Anterior cingulate cortex (tissue), 58 donors: ENCODE measurements at places on chromosomes 7 and 10.

GRCh38 chr7:120867932-120868331 lies 10.0 kb upstream of the TSPAN12 start:
- no peak for DNase-seq

DNA sequence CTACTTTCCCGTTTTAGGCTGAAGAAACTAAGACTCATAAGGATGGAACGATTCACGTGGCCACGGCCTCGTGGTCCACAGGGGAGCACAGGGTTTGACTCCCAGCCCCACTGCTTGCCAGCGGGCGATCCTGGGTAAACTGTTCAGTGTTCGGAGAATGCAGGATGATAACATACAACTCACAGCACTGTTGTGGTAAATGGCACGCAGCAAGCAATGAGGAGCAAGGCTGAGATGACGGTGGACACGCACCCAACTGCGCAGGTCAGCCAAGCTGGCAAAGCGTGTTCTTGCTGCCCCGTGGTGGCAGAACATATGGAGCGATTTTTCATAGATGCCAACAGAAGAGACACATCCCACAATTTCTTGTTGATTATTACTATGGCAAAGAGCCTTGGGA lies 272.7 kb downstream of the DNAJB6 start:
- no peak for DNase-seq

GRCh38 chr10:131249238-131249954 lies 62.1 kb downstream of the TCERG1L start:
- DNase-seq = no peak

GRCh38 chr10:119166564-119166963 lies 1.1 kb upstream of the SFXN4 start:
- DNase-seq = no peak

GRCh38 chr7:22142572-22142971 lies 196.9 kb upstream of the CDCA7L start:
- no peak for DNase-seq

DNA sequence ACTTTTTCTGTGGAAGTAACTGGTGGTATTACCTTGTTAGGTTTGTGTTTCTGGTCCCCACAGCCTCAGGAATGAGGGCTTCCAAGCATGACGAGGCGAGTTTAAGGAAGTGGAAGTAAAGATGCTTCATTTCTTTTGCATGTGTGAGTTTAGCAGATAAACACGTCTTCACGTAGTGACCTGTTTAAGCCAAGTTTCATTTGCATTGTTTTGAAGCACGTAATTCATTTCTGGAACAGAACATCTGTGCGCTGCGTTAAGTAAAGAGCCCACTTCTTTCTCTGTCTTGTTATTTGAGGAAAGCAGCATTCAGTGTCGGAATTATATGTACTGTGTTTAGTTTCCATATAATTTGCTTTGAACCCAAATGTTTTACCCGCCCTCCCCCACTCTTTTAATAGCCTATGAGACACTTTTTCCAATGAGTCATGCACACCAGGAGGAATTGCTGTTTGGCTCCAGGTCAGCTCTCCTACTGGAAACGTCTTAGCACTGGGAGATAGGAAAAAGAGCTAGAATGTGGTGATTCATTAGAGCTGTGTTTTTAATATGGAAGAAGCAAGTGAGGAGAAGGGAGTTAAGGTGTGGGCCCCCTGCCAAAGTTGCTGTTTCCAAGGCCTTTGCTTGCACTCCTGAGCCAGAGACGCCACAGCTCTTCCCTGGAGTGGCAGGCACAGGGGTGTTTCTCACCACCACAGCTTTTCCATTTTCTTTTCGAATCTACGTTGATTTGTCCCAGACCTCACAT lies 36.7 kb downstream of the BTBD16 start:
- no peak for DNase-seq

- no peak for DNase-seq
Measured at GRCh38 chr7:29401769-29402168, 161.9 kb upstream of the PRR15 start.

GRCh38 chr10:116470071-116470470 lies 42.4 kb downstream of the PNLIPRP3 start:
- no peak for DNase-seq

GRCh38 chr10:29482591-29483431 lies 152.0 kb downstream of the SVIL start:
- no peak for DNase-seq

DNA sequence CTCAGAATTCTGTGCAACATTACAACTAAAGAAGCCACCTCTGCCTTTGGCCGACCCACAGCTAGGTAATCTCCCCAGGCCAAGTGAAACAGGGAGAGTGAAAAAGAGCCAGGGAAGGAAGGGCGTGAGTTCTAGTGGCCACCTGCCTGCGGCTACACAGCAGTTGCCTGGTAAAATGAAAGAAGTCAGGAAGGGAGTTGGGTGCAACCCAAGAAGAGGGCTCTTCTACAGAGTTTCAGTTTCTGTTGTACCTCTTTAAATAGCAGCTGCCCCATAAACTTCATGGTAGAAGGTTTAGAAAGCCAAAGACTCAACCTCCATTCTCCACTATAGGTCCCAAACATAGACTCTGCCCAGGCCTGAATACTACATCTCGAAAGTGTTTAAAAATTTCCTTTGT lies 76.2 kb upstream of the TMEM168 start:
- no peak for DNase-seq

GRCh38 chr10:47140761-47141348 lies 159.1 kb upstream of the GDF10 start:
- DNase-seq = no peak

DNA sequence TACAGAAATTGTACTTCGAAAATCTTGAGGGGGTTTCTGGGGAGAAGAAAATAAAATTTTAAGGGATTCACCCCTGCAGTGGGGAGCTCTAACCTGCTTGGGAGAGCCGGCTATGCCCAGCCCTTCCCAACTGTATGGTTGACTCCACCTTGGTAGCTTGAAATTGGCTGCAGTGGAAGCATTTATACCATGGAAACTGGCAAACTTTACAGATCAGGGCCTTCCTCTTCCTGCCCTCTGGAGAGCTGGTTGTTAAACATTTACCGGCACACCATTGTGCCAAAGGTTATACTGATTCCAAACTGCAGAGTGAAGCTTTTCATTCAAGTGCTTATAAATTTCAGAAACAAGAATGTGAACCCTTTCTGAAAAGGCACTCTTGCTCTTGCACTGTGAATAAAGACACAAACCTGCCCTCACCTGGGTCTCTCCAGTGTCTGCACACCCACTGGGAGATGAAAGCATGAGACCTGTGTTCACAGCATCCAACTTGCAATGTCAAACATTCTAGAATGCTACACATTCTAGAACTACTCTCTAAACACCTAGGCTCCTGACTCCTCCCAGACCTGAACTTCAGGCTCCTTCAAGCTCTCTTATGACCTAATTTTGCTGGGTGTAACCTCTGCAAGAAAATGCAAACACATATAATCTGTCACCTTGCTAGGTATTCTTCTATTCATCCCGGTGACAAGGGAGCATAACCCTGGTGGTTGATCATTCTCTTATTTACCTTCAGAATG lies 44.7 kb downstream of the ABLIM1 start:
- no peak for DNase-seq

DNA sequence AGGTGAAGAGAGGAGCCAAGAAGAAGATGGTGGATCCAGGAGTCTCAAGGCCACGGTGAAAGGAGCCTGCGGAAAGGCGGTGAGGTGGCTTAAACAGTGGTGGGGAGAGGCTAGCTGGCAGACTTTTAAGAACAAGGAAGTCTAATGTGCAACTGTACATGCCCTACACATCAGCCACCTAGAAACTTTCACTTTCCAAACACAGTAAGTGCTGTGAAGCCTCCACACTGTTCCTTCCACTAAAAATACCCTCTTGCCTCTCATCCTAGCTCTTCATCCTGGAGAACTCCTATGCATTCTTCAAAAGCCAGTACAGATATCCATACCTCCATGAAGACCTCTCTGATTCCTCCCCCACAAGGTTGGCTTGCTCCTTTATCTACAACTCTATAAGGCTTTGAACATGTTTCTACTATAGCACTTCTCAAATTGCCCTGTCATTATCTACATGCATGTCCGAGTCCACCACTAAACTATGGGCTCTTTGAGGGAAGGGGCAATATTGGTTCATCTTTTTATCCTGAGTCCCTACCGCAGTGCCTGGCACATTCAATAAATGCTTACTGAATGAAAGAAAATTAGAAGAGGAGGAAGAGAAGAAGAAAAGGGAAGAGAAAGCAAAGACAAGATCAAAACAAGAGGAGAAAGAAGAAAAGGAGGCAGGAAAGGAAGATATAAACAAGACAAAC lies 54.2 kb downstream of the DNAJC12 start:
- DNase-seq = no peak

DNA sequence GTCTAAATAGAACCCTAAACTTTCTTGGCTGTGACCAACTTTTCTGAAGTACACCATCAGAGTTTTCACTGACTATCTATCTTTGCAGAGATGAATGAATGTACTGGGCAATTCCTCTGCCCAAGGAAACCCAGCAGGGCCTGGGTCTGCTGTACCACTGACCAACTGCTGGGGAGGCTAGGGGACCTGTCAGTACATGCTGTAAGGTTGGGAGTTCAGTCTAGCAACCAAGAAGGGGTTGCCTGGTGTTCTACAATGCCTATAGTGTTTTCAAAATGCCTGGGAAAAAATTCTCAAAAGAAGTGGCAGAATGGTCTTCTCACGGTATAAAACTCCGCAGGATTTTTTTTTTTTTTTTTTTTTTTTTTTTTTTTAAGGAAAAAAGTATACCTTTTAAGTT lies 106.3 kb downstream of the NT5C2 start:
- no peak for DNase-seq

DNA sequence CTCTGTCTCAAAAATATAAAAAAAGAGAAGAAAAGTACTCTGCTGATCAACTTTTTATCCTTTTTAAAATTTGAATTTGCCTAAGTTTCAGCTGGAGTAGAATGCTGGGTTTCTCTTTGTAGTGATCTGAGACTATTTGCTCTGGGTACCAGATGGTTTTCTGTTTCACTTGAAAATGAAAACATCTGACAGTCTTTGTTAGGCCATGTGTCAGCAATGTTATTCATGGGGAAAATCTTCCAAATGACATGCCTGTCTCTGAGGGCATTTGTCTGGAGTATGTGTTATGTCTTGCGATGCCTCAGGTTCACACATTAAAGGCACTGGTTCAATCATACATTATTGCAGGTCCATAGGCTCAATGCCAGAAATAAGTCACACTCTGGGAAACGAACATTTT lies 175.3 kb upstream of the TMEM229A start:
- no peak for DNase-seq

GRCh38 chr10:24824536-24824935 lies 100.8 kb upstream of the ARHGAP21 start:
- DNase-seq = no peak

- DNase-seq = no peak
Measured at GRCh38 chr7:44149571-44150465, 8.7 kb upstream of the MYL7 start.

DNA sequence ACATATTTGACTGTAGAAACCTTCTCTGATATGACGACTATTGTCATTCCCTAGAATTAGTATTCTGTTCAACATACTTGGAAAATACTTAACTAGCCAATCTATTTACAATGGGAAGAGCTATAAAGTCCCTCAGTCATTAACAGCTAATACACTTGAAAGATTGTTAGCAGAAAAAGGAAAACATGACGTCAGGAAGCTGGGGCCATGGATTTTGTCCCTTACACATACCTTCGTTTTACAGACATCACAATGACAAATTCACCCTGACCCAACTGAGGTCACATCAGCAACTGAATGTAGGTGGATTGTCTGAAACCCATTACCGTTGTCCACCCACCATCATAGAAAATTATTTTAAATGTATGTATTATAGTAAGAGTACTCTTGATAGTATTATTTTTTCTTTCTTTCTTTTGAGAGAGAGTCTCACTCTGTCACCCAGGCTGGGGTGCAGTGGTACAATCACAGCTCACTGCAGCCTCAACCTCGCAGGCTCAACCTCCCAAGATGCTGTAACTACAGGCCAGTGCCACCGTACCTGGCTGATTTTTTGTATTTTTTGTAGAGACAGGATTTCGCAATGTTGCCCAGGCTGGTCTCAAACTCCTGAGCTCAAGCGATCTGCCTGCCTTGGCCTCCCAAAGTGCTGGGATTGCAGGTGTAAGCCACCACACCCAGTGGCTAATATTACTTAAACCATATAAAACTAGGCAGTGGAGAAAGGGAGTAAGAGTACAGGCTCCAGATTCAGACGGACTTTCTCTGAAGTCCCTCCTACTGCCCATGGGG lies 497.0 kb upstream of the C7orf33 start:
- DNase-seq = no peak

DNA sequence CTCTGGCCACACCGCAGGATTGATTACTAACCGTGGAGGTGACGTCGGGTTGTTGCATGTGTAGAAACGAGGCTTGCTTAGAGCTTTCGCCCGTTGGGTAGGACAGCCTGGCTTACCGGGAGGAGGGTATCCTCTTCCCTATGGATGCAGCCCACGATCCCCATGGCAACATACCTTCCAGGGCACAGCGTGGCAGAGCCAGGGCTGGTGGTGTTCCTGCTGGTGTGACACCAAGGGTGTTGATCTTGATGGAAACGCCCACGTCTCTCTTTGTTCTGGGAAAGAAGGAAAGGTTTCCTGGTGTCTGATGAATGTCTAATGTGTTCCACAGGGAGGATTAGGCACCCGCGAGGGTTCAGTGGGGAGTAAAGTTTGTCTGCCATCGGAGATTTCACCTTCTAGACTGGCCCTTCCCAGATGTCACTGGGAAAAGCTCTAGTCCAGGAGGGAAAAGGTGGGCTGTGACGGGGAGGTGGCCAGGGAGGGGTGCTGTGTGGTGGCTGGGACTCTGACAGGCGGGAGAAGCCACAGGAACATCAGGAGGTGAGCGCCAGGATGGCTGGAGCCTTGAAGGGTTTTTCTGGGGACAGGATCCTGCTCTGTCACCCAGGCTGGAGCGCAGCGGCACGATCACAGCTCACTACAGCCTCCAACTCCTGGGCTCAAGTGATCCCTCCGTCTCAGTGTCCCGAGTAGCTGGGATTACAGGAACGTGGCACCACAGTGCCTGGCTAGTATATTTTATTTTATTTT lies 102.1 kb downstream of the CUX1 start:
- no peak for DNase-seq

- DNase-seq = no peak
Measured at GRCh38 chr7:25775999-25776743, 375.8 kb upstream of the NFE2L3 start.

DNA sequence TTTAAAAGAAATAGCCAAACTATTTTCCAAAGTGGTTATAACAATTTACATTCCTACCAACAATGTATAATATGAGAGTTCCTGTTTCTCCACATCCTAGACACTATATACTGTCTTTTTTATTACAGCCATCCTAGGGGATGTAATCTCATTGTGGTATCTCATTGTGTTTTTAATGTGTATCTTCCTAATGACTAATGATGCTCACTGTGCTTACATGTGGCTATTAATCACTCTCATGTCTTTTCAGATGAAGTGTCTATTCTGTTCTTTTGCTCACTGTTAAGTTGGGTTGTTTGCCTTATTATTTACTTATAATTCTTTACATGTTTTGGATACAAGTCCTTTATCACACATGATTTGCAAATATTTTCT lies 71.8 kb downstream of the ZNF438 start:
- no peak for DNase-seq
